ENCODE measurements at places on chromosomes 5 and 9.

GRCh38 chr9:96523374-96523773 is 73.4 kb downstream of the HABP4 start:
- DNase-seq = no peak

DNA sequence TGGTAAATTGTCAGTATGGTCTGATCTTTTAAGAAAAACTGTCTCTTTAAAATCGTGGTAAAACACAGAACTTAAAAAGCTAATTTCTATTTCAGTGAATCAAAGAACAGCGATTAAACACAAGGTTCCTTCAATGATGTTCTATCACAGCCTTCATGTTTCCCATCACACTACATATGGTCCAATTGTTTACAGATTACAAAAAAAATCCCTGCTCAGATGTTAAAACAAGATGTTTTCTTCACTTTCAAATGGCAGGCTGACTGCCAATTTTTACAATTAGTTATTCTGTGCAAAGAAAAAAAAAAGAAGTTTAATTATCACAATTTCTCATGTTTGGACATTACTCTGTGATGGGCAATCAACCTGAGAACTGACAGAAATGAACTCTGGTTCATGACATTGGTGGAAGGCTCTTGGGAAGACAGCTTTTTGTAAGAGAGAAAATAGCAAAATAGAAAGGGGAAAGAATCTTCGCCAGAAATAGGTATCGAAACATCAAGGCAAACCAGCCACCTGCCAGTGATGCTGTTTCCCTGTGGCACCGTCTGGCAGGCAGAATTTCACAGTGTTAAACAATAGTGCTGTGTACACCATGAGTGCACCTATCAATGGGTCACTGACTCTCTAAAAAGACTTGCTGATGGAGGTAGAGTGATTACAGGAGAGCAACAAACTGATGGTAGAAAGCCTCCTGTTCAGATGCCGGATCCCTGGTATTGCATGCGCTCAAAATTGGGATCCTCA is 1020.0 kb upstream of the ARRDC3 start:
- no peak for DNase-seq

DNA sequence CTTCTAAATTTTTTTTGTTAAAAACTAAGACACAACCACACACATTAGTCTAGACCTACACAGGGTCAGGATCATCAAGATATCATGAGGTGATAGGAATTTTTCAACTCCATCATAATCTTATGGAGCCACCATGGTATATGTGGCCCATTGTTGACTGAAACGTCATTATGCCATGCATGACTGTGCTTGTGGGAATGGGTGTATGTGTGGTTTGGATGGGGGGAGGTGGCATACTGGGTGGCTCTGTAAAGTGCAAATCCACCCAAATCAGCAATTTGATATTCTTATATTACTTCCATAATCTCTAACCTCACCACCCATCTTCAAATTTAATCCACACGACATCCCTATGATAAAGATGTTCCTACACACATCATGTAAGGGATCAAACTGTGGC is 21.0 kb downstream of the ADRB2 start:
- DNase-seq = no peak

GRCh38 chr5:178545176-178545575 is 45.0 kb downstream of the COL23A1 start:
- no peak for DNase-seq
